ENCODE measurements at places on chromosomes 6 and 20. TPM values are rescaled to one million over a fixed set of nuclear protein-coding genes. Genes with fewer than 3 reads are reported as not detected.
A peak's percentile ranks its signal among the peaks of the same experiment; 100 is the strongest.

SLC52A3 gene
- 0.33 TPM for total RNA-seq

DNA sequence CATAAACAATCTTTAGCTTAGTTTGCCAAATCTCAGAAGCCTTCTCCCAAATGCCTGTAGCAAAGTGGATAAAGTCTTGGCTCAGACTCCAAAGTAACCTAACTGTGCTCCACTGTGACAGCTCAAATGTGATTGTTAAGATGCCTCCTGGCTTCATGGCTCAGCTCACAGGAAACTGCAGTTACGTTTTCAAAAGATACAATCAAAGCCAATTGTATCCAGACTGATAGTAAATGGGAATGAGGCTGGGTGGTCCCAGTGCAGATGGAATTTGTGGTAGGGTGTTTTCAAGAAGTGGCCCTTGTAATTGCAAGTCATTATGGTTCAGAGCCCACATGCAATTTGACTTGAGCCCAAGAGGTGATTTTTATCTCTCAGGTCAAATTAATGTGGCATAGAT, 151.2 kb upstream of the TAB2 start:
- H3K4me3 ChIP-seq: no peak overlapping the region
- no peaks in the 10 kb centered on the region for H3K4me1 ChIP-seq
- H3K27me3 ChIP-seq: no peaks in the 10 kb centered on the region
- no peak overlapping the region for H3K27ac ChIP-seq
- no peak for DNase-seq
- no peaks in the 10 kb centered on the region for H3K36me3 ChIP-seq

DCDC2 gene
- 37.4 TPM for total RNA-seq

- H3K27me3 ChIP-seq: no peaks in the 10 kb centered on the region
- H3K4me3 ChIP-seq: no peak overlapping the region
- DNase-seq: no peak
- H3K36me3 ChIP-seq: no peaks in the 10 kb centered on the region
- H3K27ac ChIP-seq: no peak overlapping the region
Observed at GRCh38 chr6:149859368-149859767, 4.8 kb downstream of the LRP11 start.

DNA sequence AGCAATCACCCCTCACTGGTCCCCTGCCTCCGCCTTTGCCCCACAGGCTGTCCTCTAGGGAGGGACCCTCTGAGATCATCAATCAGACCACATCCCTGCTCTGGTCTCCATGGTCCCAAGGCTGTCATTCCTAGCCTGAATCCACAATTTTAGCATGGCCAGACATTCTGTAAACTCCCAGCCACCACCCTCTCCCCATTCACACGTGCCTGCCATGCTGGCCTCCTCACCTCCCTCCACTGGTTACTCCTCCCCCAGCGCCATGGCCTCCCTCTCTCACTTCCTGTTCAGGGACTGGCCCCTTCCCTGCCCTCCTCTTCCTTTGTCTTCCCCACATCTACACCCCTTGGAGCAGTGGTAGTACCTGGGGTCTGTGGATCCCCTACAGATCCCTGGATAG, 150.7 kb upstream of the MLN start:
- H3K4me1 ChIP-seq: no peaks in the 10 kb centered on the region
- H3K4me3 ChIP-seq: no peak overlapping the region
- no peak for DNase-seq
- no peaks in the 10 kb centered on the region for H3K36me3 ChIP-seq

DNA sequence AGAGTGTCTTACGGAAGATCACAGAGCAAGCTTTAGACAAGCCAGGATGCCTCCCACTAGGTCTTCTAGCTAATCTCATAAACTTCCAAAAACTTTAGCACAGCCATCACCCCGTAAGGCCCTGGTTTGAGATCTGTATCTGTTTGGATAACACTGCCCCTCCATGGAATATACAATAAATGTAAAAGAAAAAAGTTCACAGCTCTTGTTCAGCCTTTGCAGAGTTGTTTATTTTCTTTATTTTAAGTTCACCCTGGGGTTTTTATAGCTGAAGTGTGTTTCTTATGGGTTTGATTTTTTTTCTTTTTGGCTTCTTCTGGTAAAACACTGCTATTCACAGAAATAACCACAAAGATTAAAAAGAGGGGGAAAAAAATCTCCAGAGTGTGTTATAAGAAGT, 125.6 kb downstream of the EYA2 start:
- H3K27me3 ChIP-seq: no peaks in the 10 kb centered on the region
- peaks cover 7% of the 10 kb centered on the region for H3K4me1 ChIP-seq
- DNase-seq: no peak
- no peak overlapping the region for H3K4me3 ChIP-seq
- no peak overlapping the region for H3K27ac ChIP-seq
- H3K36me3 ChIP-seq: no peaks in the 10 kb centered on the region

DNA sequence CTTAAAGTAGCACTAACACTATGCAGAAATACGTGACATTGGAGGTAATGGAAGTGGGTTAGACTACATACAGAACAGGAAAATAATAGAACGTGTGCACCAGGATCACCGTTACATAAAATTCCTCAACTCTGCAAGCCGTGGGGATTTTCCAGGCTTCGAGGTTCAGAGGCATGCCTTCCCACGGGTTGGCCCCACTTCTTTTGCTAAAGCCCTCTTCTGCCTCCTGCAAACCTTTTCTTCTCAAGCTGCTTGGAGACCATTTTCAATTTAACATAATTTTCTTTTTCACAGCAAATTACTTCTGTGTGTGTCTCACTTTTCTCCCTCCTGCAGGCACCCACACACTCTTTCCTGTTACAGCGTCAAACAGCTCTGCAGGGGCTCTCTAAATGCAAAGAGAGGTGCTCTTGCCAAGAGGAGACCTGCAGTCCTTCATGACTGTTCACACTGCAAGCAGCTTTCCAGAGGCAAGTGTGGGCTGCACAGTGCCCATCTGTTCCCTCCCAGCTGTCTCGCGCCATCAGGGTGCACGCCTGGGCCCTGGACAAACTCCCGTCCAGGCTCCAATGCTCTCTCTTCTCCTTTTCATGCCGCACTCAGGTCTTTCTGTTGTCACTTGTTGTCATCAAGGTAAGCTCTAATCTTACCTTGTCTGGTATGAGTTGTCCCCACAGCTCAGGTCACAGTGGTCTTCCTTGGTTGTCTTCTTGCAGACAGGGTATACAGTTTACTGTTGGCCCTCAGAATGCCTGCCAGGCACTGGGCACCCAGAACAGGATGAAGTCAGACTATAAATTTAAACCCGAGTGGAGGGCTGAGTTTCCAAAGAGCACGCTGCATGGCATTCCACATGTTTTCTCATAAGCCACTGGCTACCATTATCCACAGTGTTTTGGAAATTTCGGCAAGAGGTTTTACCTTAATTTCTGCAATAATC, 164.8 kb upstream of the GGTLC1 start:
- DNase-seq: no peak
- H3K4me3 ChIP-seq: no peak overlapping the region
- no peak overlapping the region for H3K27ac ChIP-seq
- no peaks in the 10 kb centered on the region for H3K27me3 ChIP-seq
- no peaks in the 10 kb centered on the region for H3K4me1 ChIP-seq
- no peaks in the 10 kb centered on the region for H3K36me3 ChIP-seq

CDH22 gene
- 2.1 TPM for total RNA-seq

DNA sequence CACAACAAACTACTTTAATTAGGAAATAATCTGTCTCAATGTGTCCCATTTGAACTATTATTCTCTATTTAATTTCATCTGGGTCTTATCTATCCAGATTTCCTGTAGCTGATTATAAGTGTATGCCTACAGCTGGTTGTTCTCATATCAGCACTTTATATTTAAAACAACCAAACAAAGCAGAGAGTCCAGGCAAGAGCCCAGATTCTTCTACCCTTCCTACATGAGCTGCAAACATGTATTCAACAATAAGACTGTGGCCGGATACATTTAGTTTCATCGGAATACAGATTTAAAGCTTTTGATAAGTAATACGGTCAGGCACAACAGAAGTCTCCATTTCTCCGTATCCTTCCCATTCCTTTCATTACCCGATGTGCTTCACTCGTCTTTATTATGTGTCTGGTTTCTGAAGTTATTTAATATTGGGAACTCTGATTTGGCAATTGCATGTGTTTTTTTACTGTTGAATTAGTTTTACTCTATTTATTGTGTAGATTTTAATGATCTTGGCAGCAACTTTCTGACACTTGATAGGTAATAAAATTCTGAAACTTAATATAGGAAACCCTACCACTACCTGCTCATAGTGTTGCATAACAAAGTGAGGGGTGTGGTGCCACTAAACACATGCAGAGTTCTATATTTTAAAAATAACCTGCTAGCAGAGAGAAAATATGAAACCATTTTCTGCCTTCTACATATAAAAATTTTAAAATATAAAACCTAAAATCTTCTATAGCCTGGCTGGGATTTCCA, 653.5 kb upstream of the PTCHD4 start:
- H3K36me3 ChIP-seq: no peaks in the 10 kb centered on the region
- no peaks in the 10 kb centered on the region for H3K27me3 ChIP-seq
- no peak overlapping the region for H3K27ac ChIP-seq
- no peak for DNase-seq

COL20A1 gene
- not detected for total RNA-seq

HSPA1L gene
- 1.0 TPM for total RNA-seq

DNA sequence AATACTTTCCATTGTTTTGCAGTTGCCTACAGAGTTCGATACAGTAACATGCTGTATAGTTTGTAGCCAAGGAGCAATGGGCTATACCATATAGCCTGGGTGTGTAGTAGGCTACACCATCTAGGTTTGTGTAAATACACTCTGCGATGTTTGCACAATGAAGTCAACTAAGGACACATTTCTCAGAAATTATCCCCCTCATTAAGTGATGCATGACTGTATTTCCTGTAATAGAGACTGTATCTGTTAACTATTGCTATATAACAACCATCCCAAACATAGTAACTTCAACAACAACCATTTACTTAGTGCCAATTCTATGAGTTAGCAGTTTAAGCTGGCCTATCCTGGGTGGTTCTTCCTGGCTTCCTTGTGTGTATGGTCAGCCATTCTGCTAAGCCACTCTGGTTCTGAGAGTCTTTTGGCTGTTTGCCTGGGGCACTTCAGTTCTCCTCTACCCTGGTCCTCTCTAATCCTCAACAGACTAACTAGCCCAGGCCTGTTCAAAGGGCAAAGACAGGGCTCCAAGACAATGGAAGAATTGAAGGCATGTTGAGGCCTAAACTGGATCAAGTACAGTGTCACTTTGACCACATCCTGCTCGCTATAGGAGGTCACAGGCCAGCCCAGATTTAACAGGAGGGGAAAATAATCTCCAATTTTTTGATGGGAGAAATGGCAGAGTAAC, 124.0 kb downstream of the PLCB1 start:
- H3K4me1 ChIP-seq: peaks cover 2% of the 10 kb centered on the region
- no peaks in the 10 kb centered on the region for H3K27me3 ChIP-seq
- H3K4me3 ChIP-seq: no peak overlapping the region
- DNase-seq: no peak
- H3K27ac ChIP-seq: no peak overlapping the region
- no peaks in the 10 kb centered on the region for H3K36me3 ChIP-seq

- H3K4me3 ChIP-seq: no peak overlapping the region
- H3K27me3 ChIP-seq: no peaks in the 10 kb centered on the region
- H3K27ac ChIP-seq: no peak overlapping the region
- DNase-seq: no peak
- H3K4me1 ChIP-seq: peaks cover 67% of the 10 kb centered on the region
Observed at GRCh38 chr6:109477725-109478124, 5.3 kb downstream of the ZBTB24 start.

DNA sequence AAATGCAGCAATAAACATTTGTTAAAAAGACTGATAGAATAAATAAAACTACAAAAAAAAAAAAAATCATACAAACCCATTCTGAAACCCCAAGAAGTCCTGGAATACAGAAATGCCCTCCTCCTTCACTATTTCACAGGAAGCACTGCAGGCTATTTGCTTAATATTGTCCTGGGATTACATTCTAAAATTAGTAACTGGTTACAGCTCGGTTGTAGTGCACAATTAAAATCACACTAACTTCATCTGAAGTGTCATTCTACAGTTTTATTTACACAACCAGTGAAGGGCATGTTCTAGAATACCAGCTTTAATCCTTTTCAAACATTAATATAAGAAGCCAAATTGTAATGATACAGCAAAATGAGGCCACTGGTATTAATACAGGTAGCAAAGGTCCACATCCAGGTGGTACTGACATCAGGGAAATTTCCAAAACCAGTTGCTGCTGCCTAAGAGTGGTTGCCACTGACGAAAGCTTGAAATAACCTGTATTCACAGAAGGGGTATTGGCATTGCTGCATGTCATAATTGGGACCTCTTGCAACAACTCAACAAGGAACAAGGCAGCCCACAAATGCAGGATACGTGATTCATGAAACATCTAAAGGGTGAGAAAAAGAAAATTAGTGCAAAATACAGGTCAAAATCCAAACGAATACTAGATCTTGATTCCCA, 26.9 kb downstream of the AKIRIN2 start:
- no peaks in the 10 kb centered on the region for H3K27me3 ChIP-seq
- peaks cover 4% of the 10 kb centered on the region for H3K36me3 ChIP-seq
- no peak overlapping the region for H3K27ac ChIP-seq

DNA sequence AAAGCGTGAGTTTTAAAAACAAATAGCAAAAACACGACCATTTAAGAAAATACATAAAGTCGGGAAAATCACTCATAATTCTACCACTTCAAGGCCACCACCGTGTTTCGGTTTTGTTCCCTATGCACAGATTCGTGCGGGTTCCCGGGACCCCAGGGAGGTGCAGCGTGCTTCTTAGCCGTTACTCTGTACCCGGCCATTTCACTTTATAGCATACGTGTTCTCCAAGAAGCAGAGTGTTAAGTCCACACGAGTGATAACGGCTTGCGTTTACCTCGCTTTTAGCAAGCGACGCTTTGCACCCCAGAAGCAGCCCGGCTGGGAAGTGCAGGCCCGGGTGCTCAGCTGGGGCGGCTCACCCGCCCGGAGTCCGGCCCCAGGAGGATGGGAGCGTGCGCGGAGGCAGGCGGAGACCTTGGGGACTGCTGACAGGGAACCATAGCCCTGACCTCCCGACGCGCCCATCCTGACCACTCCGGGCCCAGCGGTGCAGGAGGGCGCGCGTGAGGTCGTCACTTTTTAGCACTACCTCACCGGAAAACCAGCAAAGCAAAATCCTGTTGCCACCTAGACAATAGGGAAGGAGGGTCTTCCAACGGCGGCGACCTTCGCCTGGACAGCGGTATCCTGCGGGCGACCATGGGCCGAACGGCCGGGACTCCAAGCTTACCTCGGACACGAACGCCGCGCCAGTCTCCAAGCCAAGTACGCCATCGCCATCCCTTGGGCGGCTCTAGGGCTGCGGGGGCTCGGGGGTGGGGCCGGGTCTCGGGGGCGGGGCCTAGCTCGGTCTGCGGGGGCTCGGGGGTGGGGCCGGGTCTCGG, at the start of gene ECI2:
TSS of gene ECI2 (minus strand) at position 735 of the 824 bp plus-strand sequence. CDS start at position 720, 15 bp downstream.
- DNase-seq: peak; percentile 73
- peak within 1 kb of the TSS; percentile 97 for H3K27ac ChIP-seq
- H3K27me3 ChIP-seq: no peaks in the 10 kb centered on the region
- peaks cover 53% of the 10 kb centered on the region for H3K4me1 ChIP-seq
- H3K4me3 ChIP-seq: peak within 1 kb of the TSS; percentile 69

C20orf144 gene
- total RNA-seq: 0.66 TPM

ANKRD6 gene
- total RNA-seq: 16.9 TPM

GRCh38 chr20:62424249-62425107, 2.9 kb downstream of the RBBP8NL start:
- H3K4me1 ChIP-seq: peaks cover 26% of the 10 kb centered on the region
- no peaks in the 10 kb centered on the region for H3K36me3 ChIP-seq
- H3K27me3 ChIP-seq: no peaks in the 10 kb centered on the region
- DNase-seq: no peak
- no peak overlapping the region for H3K4me3 ChIP-seq

- no peak overlapping the region for H3K27ac ChIP-seq
- no peak overlapping the region for H3K4me3 ChIP-seq
- no peaks in the 10 kb centered on the region for H3K4me1 ChIP-seq
- no peaks in the 10 kb centered on the region for H3K27me3 ChIP-seq
Observed at GRCh38 chr6:93087606-93088005, 331.8 kb downstream of the EPHA7 start.
